ENCODE measurements at places on chromosomes 5 and 9.

- DNase-seq, result no peak
Observed at GRCh38 chr5:52864884-52865283, 77.2 kb downstream of the ITGA1 start.

DNA sequence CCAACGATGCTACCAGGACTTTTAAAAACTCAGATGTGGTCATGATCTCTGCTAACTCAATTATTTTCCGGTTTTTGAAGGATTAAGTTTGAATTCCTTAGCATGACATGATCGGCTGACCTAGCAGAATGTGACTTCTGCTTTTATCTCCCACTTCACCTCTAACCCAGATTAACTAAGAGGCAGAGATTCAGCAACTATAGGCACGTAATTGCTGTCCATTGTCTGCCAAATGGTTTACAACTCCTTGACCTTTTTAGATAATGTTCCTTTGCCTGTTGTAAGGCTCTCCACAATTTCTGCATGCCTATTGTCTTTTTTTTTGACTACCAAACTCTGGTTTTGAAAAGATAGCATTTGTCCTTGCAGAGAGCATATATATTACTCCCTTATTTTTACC, 268.2 kb downstream of the BRINP1 start:
- DNase-seq, result no peak

DNA sequence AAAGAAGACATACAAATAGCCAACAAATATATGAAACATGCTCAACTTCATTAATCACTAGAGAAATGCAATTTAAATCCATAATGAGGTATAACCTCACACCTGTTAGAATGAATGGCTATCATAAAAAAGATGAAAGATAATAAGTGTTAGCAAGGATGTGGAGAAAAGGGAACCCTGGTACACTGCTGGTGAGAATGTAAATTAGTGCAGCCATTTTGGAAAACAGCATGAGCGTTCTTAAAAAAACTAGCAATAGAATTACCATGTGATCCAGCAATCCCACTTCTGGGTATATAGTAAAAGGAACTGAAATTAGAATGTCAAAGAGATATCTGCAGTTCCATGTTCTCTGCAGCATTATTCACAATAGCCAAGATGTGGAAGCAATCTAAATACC, 64.2 kb upstream of the CEP78 start:
- no peak for DNase-seq

GRCh38 chr5:180777475-180777874, 25.1 kb downstream of the MGAT1 start:
- no peak for DNase-seq

DNA sequence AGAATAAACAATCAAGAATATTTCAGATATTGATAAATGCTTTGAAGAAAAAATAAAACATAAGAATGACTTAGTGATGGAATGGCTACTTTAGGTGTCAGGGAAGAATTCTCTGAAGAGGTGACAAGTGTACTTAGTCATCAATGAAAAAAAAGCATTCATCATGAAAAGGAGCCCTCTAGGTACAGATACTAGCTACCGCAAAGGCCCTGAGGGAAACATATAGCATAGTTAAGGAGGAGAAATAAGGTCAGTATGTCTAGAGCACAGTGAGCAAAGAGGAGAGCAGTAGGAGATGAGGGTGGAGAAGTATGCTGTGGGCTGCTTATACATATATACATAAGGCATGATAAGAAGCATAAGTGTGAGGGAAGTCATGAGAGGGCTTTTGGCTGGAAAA, 41.8 kb downstream of the CSF2 start:
- DNase-seq, result no peak

Measured in LoVo (cell line).